GM06990 (cell line): ENCODE measurements at places on chromosomes 5 and 9.

DNA sequence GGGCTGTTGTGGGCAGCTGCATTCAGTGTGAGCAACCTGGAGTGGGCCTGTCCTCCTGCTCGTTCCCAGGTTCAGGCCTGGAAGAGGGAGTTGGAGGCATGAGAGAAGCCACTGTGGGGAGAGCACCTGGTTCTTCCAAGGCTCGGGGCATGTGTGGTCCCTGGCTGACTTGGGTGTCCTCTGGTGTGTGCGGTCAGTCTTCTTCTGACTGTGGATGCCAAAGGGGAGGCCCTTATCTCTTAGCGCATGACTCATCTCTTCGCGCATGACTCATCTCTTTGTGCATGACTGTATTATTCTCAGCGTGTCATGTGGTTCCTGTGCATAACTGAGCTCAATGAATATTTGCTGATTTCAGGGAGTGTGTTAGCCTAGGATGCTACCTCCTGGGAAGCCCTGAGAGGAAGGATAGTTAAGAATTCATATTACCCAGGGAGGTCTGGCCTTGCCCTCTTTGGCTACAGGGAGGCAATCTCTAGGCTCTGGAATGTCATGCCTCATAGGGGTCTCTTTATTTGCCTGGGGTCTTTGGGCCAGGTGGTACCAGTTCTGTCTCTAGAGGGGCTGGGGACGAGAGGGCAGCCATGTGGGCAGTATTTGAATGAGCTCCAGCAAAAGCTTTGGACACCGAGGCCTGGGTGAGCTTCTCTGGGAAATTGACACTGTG is 188.7 kb downstream of the HSPA4 start:
- peak; percentile 50 for DNase-seq

DNA sequence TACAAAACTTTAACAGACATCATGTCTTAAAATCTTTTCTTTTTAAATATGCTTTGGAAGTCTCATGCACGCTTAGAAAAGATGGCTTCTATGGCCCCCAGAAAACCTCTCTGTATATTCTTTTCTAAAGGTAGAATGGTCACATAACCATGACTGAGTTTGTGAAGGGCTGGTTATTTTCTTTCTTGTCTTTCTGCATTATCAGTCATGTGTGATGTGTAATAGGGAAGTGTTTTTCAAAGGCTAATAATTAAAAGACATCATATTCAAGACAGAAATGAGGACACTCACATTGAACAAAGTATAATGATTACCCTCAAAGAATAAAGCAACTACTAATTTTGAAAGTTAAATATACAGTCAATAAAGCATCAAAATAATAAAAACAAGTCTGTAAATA is 253.4 kb downstream of the TRPM3 start:
- no peak for DNase-seq

- no peak for DNase-seq
These were observed 69.3 kb downstream of the DTWD2 start for GRCh38 chr5:118919016-118919415.

GRCh38 chr9:129838707-129839259 is 3.5 kb downstream of the USP20 start:
- DNase-seq = no peak

DNA sequence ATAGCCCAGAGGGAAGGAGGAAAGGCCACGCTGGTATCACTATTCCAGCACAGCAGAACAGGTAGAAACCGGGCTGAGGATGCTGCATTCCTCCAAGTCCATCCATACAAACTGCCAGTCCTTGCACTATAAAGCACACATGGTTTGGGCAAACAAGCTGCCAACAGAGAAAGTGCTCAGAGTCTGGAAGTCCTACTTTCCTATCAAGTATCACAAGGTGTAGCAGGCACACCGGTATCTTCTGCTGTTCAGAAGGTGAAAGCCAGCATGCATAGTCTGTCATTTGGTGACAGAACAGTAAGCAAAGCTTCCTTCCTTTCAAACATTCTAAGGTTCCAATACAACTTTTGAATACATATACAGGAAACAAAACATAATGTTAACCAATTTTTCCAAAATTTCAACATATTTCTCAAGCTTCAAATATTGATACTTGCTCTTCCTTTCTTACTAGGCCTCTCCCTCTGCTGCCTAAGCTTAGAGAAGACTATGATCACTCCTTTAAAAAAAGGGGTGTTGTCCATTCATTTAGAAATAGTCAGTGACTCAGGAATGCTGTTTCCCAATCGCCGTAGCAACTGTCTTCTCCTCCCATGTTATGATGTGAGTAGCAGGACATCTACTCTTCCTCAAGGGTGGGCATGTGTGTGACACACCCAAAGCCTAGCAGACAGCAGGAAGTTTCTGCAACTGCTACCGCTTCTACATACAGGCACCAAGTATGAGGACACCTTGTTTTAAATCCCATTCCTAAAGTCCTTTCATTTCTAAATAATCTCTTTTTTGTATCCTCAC is 14.7 kb downstream of the DIAPH1 start:
- no peak for DNase-seq

DNA sequence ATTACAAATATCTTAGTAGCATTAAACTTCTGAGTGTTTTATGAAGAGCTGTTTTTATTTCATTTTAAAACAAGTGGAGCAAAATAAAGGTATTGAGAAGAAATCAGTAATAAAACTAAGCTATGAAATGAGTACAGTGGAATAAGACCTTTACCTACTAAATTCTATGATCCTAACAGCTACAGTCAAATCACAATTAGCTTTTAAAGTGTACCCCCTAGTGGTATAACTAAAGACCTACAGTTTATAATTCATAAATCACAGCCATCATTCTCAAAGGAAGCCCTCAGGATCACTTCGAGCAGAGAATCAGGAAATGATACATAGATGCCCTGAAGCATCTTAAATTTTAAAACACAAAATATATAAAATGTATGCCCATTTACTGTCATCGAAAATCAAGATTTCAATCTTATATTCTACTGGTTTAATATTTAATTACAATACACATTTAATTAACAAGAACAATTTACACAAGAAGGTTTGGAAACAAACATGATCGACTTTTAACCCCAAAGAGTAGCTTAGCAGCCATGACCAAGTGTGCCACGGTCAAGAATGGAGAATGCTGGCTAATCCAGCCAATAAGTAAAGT is 12.3 kb downstream of the CCNH start:
- DNase-seq = no peak

GRCh38 chr5:3931976-3932375 is 336.3 kb downstream of the IRX1 start:
- DNase-seq = no peak
